ENCODE measurements at places on chromosomes 5 and 9.

DNA sequence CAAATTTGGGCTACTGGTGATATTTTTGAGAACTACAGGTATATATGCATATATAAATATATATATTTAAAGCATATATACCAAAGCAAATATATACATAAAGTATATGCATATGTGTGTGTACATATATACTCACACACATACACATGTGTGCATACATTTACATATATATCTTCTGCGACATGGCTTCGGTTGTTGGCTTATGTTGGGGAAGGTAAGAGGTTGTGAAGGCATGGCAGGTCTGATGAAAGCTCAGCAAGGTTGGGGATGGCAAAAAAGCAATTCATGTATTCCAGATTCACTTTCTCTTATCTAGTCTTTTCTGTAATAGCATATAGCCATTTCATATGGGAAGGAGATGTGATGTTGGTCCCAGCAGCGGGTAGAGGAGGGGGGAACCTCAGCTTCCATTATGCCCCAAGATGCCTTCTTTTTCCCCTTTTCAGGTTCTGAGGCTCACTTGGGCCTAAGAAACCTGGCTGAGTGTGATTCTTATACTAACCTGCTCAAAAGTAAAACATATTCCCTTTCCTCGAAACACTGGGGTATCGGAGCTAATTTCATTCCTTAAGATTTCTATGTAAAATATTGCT lies 201.7 kb downstream of the MEF2C start:
- H3K4me3 ChIP-seq = no peak overlapping the region
- H3K4me1 ChIP-seq = peaks cover 14% of the 10 kb centered on the region
- H3K36me3 ChIP-seq = peaks cover 3% of the 10 kb centered on the region
- DNase-seq = no peak
- H3K27ac ChIP-seq = no peak overlapping the region

DNA sequence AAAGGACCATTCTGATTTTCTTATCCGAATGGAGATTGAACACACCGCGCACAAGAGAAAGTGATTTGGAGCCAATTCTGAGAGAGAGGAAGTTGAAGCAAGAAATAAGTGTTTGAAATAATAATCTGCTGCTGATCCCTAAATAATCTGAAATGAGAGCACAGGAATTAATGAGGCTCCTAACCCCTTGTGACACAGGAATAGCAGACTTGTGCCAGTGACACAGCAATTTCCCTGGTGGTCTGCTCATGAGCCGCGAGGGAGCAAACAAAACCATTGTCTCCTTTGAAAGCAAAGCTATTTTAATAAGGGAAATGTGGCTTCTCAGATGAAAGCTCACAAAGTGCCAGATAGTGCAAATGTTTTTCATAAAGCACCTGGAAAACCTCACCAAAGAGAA lies 936.1 kb upstream of the WWC1 start:
- H3K4me1 ChIP-seq = no peaks in the 10 kb centered on the region
- no peak overlapping the region for H3K4me3 ChIP-seq
- no peak overlapping the region for H3K27ac ChIP-seq
- no peaks in the 10 kb centered on the region for H3K36me3 ChIP-seq
- H3K27me3 ChIP-seq = no peaks in the 10 kb centered on the region
- no peak for DNase-seq

GRCh38 chr5:78546276-78546996 lies 102.1 kb downstream of the LHFPL2 start:
- H3K36me3 ChIP-seq = no peaks in the 10 kb centered on the region
- no peaks in the 10 kb centered on the region for H3K4me1 ChIP-seq
- DNase-seq = no peak
- H3K27ac ChIP-seq = no peak overlapping the region
- peaks cover 2% of the 10 kb centered on the region for H3K27me3 ChIP-seq

DNA sequence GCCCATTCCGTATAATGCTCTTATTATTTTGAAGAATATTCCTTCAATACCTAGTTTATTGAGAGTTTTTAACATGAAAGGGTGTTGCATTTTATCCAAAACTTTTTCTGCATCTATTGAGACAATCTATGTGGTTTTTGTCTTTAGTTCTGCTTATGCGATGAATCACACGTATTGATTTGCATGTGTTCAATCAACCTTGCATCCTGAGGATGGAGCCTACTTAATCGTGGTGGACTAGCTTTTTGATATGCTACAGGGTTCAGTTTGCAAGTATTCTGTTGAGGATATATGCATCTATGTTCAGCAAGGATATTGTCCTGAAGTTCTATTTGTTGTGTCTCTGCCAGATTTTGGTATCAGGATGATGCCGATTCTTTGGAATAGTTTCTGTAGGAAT lies 1070.3 kb upstream of the CDH18 start:
- H3K4me3 ChIP-seq = no peak overlapping the region
- no peaks in the 10 kb centered on the region for H3K4me1 ChIP-seq
- no peak overlapping the region for H3K27ac ChIP-seq

DNA sequence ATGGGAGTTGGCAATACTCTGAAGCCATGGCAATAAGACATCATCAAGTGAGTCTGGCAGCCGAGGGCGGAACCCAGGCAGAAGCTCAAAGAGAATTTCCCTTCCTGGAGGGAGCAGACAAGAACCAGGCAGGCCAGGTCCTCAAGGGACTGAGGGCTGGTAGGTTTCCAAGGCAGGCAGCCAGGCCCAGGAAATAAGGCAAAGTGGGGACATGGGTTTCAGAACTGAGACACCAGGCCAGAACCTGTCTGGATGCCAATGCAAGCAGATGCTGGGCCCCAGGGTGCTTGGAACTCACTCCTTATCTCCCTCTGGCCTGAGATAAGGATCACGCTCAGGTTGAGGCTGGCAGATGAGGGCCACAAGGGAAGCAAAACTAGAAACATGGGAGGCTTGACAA lies 8.9 kb downstream of the TSSK1B start:
- H3K27me3 ChIP-seq = peaks cover 2% of the 10 kb centered on the region
- H3K36me3 ChIP-seq = no peaks in the 10 kb centered on the region
- no peaks in the 10 kb centered on the region for H3K4me1 ChIP-seq
- no peak overlapping the region for H3K27ac ChIP-seq

DNA sequence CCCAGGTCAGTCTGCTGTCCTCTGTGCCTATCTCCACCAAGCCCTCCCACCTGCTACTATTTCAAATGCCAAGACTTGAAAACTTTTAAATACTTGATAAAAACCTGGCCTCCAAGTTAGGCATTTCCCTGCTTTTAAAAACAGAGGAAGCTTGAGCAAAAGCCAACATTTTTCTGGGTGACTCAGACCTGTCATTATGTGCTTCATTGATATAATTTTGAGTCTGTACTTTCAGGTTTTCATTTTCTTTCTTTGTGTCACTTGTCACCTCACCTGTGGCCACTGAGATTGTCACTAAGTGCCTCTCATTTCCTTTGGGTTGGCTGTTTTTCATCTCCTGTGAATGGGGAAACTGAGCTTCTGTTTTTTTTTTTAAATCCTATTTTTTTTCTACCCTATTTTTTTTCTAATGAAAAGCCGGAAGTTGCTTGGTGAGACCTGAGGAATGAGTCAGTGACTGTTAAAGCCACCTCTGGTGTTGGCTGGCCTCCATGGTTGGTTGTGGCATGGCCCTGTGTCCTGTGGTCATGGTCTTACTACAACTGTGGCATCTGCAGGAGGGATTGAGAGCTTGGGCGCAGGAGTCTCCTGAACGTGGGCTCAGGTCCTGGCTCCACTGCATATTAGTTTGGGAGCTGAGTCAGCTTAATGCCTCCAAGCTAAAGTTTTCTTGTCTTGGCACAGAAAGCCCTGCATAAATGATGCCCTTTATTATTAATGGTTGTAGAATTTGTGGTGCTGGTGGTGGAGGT lies 56.7 kb downstream of the ARHGAP26 start:
- peak; percentile 60 for DNase-seq
- no peaks in the 10 kb centered on the region for H3K36me3 ChIP-seq
- peak overlapping the region; percentile 63 for H3K27ac ChIP-seq
